ENCODE measurements at places on chromosomes 2 and 18.

GRCh38 chr2:52518678-52519077, 1248.9 kb upstream of the CHAC2 start:
- H3K27ac ChIP-seq: no peak overlapping the region
- peaks cover 19% of the 10 kb centered on the region for H3K4me1 ChIP-seq
- H3K4me3 ChIP-seq: no peak overlapping the region
- H3K36me3 ChIP-seq: no peaks in the 10 kb centered on the region
- DNase-seq: no peak

- H3K27me3 ChIP-seq: no peaks in the 10 kb centered on the region
- no peak for DNase-seq
- no peak overlapping the region for H3K4me3 ChIP-seq
- H3K4me1 ChIP-seq: peaks cover 15% of the 10 kb centered on the region
- no peak overlapping the region for H3K27ac ChIP-seq
- no peaks in the 10 kb centered on the region for H3K36me3 ChIP-seq
These were observed 245.9 kb upstream of the HS6ST1 start for GRCh38 chr2:128564551-128564950.

DNA sequence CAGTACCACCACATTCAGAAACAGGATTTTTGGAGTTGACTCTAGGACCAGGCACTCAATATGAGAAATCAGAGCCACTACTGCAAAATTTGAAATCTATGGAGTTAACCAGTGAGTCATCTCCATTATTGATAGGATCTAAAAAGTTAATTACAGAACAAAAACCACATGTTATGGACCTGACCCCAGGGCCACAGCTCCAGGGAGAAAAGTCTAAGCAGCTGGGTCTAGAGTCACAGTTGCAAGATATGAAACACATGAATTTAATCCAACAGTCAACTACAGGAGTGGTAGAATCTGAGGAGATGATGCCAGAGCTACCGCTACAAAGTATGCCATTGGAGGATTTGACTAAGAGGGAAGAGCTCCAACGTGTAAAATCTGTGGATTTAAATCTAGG, 13.4 kb upstream of the ZNF512 start:
- no peak overlapping the region for H3K4me3 ChIP-seq
- no peaks in the 10 kb centered on the region for H3K36me3 ChIP-seq
- DNase-seq: no peak
- no peak overlapping the region for H3K27ac ChIP-seq
- H3K27me3 ChIP-seq: peaks cover 98% of the 10 kb centered on the region
- no peaks in the 10 kb centered on the region for H3K4me1 ChIP-seq

- no peak overlapping the region for H3K27ac ChIP-seq
- 0 out of 2 replicates have a peak, but pooled peaks cover 3% of the 10 kb centered on the region for H3K36me3 ChIP-seq
- DNase-seq: no peak
- H3K4me3 ChIP-seq: no peak overlapping the region
- peaks cover 5% of the 10 kb centered on the region for H3K4me1 ChIP-seq
These were observed 280.7 kb upstream of the HNRNPA3 start for GRCh38 chr2:176931588-176932563.

GRCh38 chr2:134287323-134287722, 33.5 kb downstream of the MGAT5 start:
- H3K4me3 ChIP-seq: no peak overlapping the region
- DNase-seq: no peak
- H3K27me3 ChIP-seq: no peaks in the 10 kb centered on the region
- H3K36me3 ChIP-seq: no peaks in the 10 kb centered on the region

DNA sequence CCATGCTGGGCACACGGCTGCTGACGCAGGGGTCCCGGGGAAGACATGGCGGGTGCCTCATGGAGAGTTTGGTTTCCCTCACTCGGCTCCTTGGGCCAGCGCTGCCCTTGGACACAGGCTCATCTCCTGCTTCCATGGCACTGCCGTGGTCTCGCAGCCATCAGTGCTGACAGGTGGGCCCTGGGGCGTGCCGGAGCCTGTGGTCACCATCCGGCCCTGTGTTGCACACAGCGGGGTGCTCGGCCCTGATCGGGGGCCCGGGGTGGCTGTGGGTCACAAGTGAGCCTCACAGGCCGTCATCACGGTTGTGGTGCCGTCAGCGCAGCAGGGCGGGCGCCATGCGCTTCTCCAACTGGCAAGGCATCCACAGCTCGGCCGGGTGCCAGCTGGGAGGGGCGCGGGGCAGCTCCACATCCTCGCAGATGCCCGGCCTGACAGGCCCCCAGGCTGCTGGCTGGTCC, 582 bp downstream of the RTP5 start:
- peaks cover 6% of the 10 kb centered on the region for H3K4me1 ChIP-seq
- no peak overlapping the region for H3K27ac ChIP-seq
- H3K27me3 ChIP-seq: peaks cover 3% of the 10 kb centered on the region
- H3K4me3 ChIP-seq: no peak overlapping the region
- no peak for DNase-seq
- H3K36me3 ChIP-seq: no peaks in the 10 kb centered on the region

- no peak overlapping the region for H3K27ac ChIP-seq
- no peaks in the 10 kb centered on the region for H3K36me3 ChIP-seq
- no peak overlapping the region for H3K4me3 ChIP-seq
- H3K4me1 ChIP-seq: peaks cover 5% of the 10 kb centered on the region
- no peaks in the 10 kb centered on the region for H3K27me3 ChIP-seq
These were observed 108.9 kb downstream of the THSD7B start for GRCh38 chr2:136874258-136874657.

- H3K27ac ChIP-seq: no peak overlapping the region
- H3K27me3 ChIP-seq: no peaks in the 10 kb centered on the region
- H3K36me3 ChIP-seq: no peaks in the 10 kb centered on the region
- no peak for DNase-seq
- H3K4me1 ChIP-seq: no peaks in the 10 kb centered on the region
- no peak overlapping the region for H3K4me3 ChIP-seq
These were observed 43.0 kb upstream of the EFEMP1 start for GRCh38 chr2:55966401-55967118.

DNA sequence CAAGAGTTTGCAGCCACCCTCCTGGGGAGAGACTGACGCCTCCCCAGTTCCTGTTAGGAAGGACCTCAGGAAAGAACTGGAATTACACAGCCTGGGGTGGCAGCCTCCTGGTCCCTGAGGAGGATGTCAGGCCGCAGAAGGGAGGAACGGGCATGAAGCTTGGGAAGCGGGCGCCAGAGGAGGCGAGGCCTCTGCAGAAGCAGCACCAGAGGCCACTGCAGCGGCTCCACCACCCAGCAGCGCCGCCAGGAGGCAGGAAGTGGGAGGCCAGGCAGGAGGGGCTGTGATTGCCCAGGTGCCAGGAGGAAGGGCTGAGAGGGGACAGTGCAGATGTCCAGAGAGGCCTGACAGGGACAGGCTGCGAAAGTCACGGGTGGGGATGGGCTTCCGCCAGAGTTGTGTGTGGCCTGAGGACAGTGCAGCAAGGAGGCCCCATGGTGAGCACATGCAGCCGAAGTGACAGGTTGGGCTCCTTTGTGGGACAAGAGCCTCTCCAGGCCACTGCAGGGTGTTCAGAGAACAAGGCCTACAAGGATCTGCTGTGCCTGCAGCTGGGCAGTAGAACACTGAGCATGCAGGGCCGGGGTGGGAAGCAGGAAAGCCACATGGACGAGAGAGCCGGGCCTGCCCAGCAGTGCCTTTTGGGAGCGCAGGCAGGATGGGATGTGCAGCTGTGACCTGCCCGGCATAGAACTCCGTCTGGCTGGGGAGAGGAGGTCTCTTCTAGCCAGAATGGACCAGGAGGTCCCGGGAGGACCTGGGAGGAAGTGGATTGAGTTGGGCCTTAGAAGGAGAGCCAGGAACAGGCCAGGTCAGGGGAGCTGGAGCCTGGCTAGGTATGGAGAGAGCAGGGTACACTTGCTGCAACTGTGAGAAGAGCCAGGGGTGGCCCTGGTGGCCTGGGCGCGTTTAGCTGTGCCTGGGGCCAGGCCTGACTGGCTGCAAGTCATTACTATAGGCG, 39.1 kb upstream of the ALPP start:
- H3K36me3 ChIP-seq: no peaks in the 10 kb centered on the region
- peak overlapping the region; percentile 80 for H3K27ac ChIP-seq
- DNase-seq: peak; percentile 76
- no peaks in the 10 kb centered on the region for H3K27me3 ChIP-seq
- no peak overlapping the region for H3K4me3 ChIP-seq
- peaks cover 3% of the 10 kb centered on the region for H3K4me1 ChIP-seq

DNA sequence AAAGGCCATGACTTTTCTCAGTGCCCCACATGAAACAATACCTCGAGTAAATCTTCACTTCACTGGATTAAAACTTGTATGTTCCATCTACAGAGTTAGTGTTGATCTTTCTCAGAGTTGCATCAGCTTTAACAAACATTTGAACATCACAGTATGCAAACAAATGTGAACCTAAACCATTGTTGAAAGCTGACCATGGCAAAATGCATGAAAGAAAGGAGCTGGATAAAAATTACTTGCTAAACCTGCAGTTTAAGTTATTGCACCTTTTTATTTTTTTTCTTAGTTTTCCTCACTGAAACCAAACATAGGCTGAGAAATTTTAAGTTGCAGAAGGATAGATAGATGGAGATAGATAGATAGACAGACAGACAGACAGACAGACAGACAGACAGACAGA, 107.2 kb upstream of the UGP2 start:
- H3K27me3 ChIP-seq: no peaks in the 10 kb centered on the region
- peaks cover 21% of the 10 kb centered on the region for H3K4me1 ChIP-seq
- H3K27ac ChIP-seq: no peak overlapping the region
- no peaks in the 10 kb centered on the region for H3K36me3 ChIP-seq

DNA sequence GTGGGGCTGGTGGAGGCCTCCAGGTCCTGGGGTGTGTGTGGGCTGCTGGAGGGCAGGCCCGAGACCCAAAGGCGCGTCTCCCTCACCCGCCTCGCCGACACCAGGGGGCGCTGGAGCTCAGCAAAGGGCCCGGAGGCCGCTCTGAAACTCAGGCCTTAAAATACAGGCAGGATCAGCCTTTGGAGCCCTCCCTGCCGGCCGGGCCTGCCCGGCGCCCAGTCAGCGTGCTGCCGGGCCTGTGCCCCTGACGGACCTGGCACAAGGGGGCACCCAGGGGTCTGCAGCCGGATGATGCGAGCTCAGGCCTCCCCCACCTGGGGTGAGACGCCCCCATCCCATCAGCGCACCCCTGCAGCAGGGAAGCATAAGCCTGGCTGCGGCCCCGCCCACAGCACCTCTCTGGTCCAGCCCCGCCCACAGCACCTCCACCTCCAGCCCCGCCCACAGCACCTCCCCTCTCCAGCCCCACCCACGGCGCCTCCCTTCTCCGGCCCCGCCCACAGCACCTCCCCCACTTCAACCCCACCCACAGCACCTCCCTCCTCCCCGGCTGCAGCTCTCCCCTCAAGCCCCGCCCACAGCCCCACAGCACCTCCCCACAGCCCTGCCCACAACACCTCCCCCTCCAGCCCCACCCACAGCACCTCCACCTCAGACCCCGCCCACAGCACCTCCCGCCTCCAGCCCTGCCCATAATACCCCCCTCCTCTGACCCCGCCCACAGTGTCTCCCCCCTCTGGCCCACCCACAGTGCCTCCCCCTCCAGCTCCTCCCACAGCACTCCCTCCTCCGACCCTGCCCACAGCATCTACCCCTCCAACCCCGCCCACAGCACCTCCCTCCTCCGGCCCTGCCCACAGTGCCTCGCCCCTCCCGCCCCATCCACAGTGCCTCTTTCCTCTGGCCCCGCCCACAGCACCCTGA, 92.8 kb upstream of the OTOS start:
- peaks cover 8% of the 10 kb centered on the region for H3K27me3 ChIP-seq
- peak; percentile 97 for DNase-seq
- no peak overlapping the region for H3K27ac ChIP-seq
- H3K36me3 ChIP-seq: no peaks in the 10 kb centered on the region
- H3K4me3 ChIP-seq: peak overlapping the region; percentile 57
- peaks cover 10% of the 10 kb centered on the region for H3K4me1 ChIP-seq

- no peaks in the 10 kb centered on the region for H3K27me3 ChIP-seq
- peak overlapping the region; percentile 54 for H3K27ac ChIP-seq
- no peaks in the 10 kb centered on the region for H3K36me3 ChIP-seq
These were observed 51.0 kb upstream of the EML4 start for GRCh38 chr2:42117923-42118753.

DNA sequence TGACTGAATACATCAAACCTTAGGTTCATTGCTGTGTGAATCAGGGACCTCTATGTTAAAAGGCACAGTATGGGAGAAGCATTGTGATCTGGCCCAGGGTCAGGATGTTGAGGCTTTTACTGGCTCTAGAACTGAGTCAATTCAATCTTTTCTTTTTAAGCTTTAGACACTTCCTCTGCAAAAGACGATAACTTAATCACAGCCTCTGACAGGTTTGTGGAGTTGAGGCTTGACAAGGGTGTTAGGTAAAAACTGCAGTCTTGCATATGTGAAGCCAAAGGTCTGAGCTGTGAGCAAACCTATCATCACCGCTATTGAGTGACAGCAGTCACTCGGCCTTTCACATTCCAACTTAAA, 17.3 kb upstream of the ARHGAP25 start:
- H3K4me1 ChIP-seq: peaks cover 8% of the 10 kb centered on the region
- H3K27ac ChIP-seq: no peak overlapping the region
- no peaks in the 10 kb centered on the region for H3K27me3 ChIP-seq
- H3K4me3 ChIP-seq: no peak overlapping the region
- H3K36me3 ChIP-seq: no peaks in the 10 kb centered on the region

DNA sequence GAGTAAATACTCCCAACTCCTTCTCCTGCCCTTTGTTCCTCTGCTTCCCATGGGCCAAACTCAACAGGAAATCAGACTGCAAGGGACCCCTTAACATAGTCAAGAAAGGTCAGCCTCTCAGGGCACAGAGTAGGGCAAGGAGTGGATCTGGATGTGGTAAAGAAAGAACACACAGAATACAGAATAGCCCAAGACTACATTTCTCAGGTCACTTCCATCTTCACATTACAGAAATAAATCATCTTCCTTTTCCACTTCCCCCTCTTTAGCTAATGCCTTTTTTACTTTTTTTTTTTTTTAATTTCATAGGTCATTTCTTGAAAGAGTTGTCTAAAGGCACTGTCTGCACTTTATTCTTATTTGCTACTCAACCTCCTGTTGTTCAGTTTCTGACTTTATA, 558.3 kb downstream of the TNS1 start:
- no peak overlapping the region for H3K4me3 ChIP-seq
- 0 out of 2 replicates have a peak, but pooled peaks cover 2% of the 10 kb centered on the region for H3K4me1 ChIP-seq
- H3K27ac ChIP-seq: no peak overlapping the region
- DNase-seq: no peak
- no peaks in the 10 kb centered on the region for H3K27me3 ChIP-seq

- H3K4me3 ChIP-seq: no peak overlapping the region
- H3K36me3 ChIP-seq: 0 out of 2 replicates have a peak, but pooled peaks cover 3% of the 10 kb centered on the region
- H3K4me1 ChIP-seq: peaks cover 18% of the 10 kb centered on the region
These were observed 459.9 kb upstream of the CELF4 start for GRCh38 chr18:38025433-38026038.

- no peaks in the 10 kb centered on the region for H3K27me3 ChIP-seq
- no peak for DNase-seq
- H3K27ac ChIP-seq: peak overlapping the region; percentile 32
- no peaks in the 10 kb centered on the region for H3K36me3 ChIP-seq
- H3K4me3 ChIP-seq: no peak overlapping the region
These were observed 31.2 kb downstream of the EPC2 start for GRCh38 chr2:148675708-148676107.

GRCh38 chr2:48414980-48415835, 114.7 kb upstream of the STON1 start:
- H3K27ac ChIP-seq: no peak overlapping the region
- no peaks in the 10 kb centered on the region for H3K36me3 ChIP-seq
- H3K4me3 ChIP-seq: no peak overlapping the region
- H3K27me3 ChIP-seq: no peaks in the 10 kb centered on the region
- peaks cover 19% of the 10 kb centered on the region for H3K4me1 ChIP-seq

GRCh38 chr2:72973566-72974435, 56.5 kb downstream of the EMX1 start:
- no peaks in the 10 kb centered on the region for H3K27me3 ChIP-seq
- no peak overlapping the region for H3K27ac ChIP-seq
- H3K4me3 ChIP-seq: no peak overlapping the region

GRCh38 chr18:12911929-12912703, 28.1 kb upstream of the PTPN2 start:
- H3K27me3 ChIP-seq: peaks cover 54% of the 10 kb centered on the region
- H3K27ac ChIP-seq: no peak overlapping the region
- no peaks in the 10 kb centered on the region for H3K36me3 ChIP-seq
- peak; percentile 37 for DNase-seq
